ENCODE measurements at places on chromosomes 16 and 17. TPM values are rescaled to one million over a fixed set of nuclear protein-coding genes. Genes with fewer than 3 reads are reported as not detected.

ENPP7 gene
- total RNA-seq = not detected

P2RX5 gene
- total RNA-seq = 14.3 TPM

GRCh38 chr16:79305074-79305473 lies 295.5 kb downstream of the MAF start:
- H3K27ac ChIP-seq = no peak overlapping the region
- no peaks in the 10 kb centered on the region for H3K4me1 ChIP-seq
- H3K27me3 ChIP-seq = no peaks in the 10 kb centered on the region
- no peak for DNase-seq
- H3K4me3 ChIP-seq = no peak overlapping the region

GRCh38 chr16:70688246-70688742 lies 2.4 kb upstream of the MTSS2 start:
- no peaks in the 10 kb centered on the region for H3K27me3 ChIP-seq
- H3K27ac ChIP-seq = peak overlapping the region; percentile 96
- peak; percentile 74 for DNase-seq
- H3K4me3 ChIP-seq = no peak overlapping the region

- H3K36me3 ChIP-seq = no peaks in the 10 kb centered on the region
- H3K27ac ChIP-seq = no peak overlapping the region
- H3K27me3 ChIP-seq = no peaks in the 10 kb centered on the region
- H3K4me1 ChIP-seq = no peaks in the 10 kb centered on the region
- H3K4me3 ChIP-seq = no peak overlapping the region
Measured at GRCh38 chr17:62870552-62870971, 62.4 kb upstream of the MARCHF10 start.

DNA sequence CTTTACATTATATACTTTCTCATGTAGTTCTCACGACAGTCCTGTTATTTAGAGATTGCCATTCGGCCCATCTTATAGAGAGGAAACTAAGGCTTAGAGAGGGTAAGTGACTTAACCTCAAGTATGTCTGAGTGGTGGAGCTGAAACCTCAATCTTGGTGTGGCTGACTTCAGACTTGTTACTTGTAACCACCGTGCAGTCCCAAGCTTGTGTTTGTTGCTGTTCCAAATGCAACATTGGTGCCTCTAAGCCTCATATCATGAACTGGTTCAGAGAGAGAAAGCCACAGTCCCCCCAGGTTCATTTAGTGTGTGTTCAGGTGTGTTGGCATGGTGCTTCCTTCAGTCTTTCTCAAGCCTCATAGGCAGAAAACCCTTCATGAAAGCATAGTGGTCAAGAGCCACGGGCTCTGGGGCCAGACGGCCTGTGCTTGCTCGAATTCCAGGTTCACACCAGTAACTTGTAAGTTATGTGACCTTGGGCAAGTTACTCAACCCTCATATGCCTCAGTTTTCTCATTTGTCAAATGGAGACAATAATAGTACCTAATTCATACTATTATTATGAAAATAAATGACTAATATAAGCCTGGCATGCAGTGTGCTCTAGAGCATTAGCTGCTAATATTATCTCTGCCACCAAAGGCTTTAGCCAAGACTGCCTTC lies 39.9 kb downstream of the CDH1 start:
- H3K36me3 ChIP-seq = no peaks in the 10 kb centered on the region
- H3K4me3 ChIP-seq = no peak overlapping the region
- H3K27me3 ChIP-seq = peaks cover under 1% of the 10 kb centered on the region
- no peak for DNase-seq
- H3K4me1 ChIP-seq = no peaks in the 10 kb centered on the region

DNA sequence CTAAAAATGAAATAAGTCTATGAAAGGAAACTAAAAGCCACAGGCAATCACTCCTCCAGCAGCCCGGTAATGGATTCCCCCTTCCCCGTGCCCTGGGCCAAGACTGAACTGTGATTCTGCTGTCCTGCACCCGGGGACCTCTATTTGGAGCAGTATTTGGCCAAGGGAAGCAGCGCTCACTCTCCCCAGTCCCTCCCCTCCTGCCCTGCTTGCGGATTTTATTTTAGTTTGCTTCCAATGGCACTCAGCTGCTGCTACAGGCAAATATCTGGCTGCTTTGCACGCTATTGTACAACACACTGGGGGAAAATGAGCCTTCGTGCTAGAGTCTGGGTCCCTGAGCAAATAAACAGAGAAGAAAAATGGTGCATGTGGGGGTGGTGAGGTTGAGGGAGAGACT lies 975.7 kb upstream of the RBFOX1 start:
- no peak overlapping the region for H3K27ac ChIP-seq
- no peaks in the 10 kb centered on the region for H3K36me3 ChIP-seq
- H3K4me3 ChIP-seq = no peak overlapping the region
- no peak for DNase-seq

GRCh38 chr17:81458628-81459027 lies 54.0 kb downstream of the ACTG1 start:
- H3K27me3 ChIP-seq = no peaks in the 10 kb centered on the region
- DNase-seq = no peak
- H3K4me3 ChIP-seq = peak overlapping the region; percentile 38
- H3K36me3 ChIP-seq = peaks cover 35% of the 10 kb centered on the region
